ENCODE measurements at places on chromosomes 6 and 20.

GRCh38 chr20:1283522-1284510 lies 17.7 kb downstream of the SNPH start:
- no peak for DNase-seq

DNA sequence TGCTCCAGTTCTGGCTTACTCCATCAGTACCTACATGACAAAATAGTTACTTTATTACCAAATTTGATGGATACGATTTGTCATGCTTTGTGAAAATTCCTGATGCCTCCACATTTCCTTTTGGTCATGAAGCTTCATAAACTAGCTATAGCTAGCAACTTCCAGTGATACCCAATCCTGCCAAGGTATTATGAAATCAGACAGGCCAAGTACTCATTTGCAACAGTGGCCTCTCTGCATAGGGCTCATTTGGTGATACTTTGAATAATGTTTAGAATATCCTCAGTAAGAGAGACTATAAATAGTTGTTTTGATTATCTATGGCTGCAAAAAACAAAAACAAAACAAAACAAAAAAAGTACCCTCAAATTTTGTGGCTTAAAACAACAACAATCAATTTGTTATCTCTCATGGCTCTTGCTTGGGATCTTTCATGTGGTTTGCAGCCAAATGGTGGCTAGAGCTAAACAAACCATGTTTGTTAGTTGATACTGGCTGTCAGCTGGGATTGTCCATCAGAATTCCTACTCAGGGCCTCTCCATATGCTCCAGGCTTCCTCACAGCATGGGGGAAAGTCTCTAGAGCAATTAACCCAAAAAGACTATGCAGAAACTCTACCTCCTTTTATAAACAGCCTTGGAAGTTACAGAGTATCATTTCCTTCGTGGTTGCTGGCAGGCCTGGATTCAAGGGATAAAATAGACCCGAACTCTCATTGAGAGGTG lies 10.1 kb upstream of the PRL start:
- DNase-seq = no peak

- no peak for DNase-seq
Observed at GRCh38 chr20:37518606-37519507, 2.2 kb upstream of the NNAT start.

DNA sequence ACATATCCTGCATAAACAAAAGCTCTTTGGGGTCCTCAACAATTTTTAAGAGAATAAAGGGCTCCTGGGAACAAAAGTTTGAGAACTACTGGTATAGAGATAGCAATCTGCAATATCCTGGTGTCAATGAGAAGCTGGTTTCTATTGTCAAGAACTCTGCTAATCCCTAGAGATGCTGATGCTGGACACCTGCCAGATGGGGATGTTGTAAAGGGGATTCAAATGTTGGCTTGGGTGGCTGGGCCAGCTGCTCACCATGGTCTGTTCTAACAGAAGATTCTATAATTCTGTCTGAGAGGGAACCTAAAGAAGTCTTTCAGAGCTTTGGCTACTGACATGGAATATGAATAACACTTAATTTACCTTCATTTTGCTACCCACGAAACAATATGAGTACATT lies 137.8 kb downstream of the BTBD9 start:
- no peak for DNase-seq

DNA sequence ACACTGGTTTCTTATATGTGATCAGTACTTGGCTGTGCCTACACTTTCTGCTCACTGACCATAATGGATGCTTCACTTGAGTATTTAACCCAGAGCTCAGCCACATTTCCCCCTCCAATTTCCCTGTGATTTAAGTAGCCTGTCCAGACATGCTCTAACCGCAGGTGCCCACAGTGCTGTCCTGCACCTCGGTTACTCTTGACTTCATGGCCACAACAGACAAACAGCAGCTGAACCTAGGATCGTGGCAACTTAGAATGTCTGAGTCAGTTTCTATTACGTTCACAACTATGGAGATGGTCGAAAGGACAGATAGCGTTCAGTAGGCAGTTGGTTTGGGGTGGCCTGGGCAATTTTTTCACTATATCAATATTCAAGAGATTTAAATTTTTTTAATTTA lies 306.9 kb upstream of the SGK1 start:
- no peak for DNase-seq

- no peak for DNase-seq
Observed at GRCh38 chr6:87540539-87540938, 49.2 kb downstream of the RARS2 start.
